ENCODE measurements at places on chromosomes 6 and 20.

DNA sequence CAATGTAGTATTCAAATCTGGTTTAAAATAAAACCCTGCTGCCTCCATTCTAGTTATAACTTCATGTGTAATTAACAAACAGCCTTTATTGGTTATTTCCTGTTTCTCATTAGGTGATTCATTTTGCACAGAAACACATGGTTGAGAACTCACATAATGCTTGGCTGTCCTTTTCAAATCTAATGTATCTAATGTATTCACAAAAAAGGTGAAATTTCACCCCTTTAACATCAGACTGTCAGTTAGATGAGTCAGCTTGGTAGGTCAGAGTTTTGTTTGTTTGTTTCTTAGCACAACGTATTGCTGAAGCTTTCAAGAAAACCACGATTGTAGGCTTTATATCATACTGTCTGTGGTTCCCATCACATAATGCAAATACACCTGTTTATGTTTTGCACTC is 78.7 kb upstream of the TMEM30A start:
- DNase-seq, result no peak

- no peak for DNase-seq
These were observed 53.9 kb downstream of the CEBPB start for GRCh38 chr20:50244352-50245149.

GRCh38 chr6:107077710-107078109 is 37.6 kb downstream of the BEND3 start:
- DNase-seq, result no peak

GRCh38 chr6:139676718-139677117 is 302.3 kb upstream of the CITED2 start:
- no peak for DNase-seq

DNA sequence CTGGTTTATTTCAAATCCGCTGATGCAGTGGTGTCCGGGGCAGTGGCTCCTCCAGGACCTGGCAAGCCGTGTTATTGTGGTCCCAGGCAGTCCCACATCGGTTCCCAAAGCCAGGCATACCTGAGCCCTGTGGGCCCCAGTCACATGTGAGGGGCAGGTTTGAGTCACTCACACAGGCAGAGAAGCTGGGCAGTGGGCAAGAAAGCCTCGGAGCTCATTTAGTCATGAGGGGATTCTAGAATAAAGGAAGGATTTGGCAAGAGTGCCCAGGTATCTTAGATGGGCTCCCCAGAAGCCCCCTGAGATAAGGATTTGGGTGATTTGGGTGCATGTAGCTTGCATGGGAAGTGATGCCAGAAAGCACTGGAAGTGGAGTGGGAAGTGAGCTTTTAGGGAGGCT is 37.3 kb downstream of the SYNDIG1 start:
- no peak for DNase-seq

DNA sequence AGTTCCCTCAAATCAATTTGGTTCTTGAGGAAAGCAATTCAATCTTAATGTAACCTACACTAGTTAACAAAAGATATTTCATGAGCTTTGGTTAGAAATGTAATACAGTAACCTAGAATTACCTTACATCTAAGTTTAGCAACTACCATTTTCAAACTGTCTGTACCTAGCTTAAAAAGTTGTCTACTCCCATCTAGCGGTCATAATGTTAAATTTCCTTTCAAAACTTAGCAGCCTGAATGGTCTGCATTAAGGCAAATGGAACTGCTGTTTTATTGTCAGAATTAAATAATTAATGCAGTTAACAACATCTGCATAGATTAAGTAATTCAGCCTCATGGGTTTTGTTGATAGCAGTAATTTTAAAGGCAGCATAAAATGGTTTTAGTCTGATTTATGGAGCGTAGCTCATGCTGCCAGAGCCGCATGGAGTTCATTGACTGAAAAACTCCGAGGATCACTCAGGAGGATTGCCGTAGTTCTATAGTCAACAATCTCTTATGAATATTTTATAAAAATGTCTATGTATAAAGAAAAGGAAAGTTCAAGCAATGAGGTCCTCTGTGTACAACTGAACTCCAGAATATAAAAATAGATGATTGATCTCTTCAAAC is 485.4 kb upstream of the MANEA start:
- no peak for DNase-seq

DNA sequence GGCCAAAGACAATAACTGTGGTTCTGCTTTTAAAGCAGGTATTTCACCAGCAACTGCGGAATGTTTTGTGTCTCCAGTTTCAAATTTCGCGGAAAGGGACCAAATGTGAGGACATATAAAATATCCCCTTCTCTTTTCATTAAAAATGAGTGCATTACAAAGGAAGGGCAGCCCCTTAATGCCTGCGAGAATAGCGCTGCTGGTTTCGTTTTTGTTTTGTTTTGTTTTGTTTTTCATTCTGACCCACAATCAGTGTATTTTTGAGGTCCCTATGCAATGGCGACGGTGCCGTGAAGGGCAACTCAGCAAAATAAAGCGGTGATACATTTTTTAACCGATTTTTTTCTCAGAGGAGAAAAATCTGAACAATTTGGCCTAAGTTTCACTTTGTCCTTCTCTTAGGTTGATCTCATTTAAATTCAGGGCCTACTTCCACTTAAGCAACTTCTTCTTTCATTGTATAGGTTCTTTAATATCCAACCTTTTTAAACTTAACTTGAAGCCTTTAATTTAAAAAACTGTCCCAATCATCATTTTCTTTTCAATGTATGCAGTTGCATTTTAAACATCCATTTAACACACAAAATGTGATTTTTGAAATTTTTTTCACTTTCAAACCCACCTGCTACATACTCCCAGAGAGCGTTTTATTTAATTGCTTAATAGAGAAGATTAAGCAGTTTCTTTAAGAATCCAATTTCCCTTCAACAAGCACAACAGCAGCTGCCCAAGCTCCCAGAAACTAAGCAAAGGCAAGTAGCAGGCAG is 2.9 kb upstream of the HIVEP2 start:
- no peak for DNase-seq

DNA sequence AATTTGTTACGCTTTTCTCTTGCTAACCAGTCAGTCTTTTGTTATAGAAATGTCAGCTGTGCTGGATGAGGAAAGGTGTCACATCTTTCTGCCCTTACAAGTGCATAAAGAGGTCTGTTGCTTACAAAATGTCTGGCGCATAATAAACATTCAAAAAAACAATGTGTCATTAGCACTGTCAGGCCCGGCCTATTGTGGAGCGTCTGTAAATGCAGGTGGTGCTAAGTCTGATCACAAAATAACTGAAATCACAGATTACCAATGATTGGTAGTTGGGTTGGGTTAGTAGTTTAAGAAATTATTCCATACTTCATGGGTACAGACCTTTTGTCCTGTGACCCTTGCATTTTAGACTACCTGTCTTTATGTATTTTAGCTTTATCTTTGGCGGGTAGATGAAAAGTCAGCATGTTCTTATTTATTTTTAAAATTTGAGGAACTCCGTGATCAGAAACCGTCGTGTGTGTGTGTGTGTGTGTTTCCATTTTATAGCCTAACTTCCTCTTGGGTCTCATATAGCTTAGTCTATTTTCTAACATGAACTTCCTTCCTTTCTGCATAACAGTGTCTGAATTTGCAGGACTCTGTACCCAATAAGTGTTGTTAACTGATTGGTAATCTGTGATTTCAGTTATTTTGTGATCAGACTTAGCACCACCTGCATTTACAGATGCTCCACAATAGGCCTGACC is 88.1 kb upstream of the IFNGR1 start:
- DNase-seq, result no peak

DNA sequence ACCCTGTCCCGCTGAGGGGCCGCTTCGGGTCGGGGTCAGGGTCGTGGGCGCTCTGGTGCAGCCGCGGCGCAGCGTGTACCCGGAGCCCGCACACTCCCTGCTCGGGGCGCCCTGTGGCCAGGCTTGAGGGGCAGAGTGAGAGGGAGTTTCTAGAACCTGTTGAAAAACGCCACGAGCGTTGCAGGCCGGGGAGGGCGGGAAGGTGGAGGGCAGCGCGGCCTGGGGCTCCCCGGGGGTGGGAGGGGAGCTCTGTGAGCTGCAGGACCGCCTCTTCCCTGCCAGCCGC is 539 bp upstream of the BHLHE23 start:
- DNase-seq, result no peak

- no peak for DNase-seq
These were observed 95.5 kb upstream of the VGLL2 start for GRCh38 chr6:117169781-117170281.

DNA sequence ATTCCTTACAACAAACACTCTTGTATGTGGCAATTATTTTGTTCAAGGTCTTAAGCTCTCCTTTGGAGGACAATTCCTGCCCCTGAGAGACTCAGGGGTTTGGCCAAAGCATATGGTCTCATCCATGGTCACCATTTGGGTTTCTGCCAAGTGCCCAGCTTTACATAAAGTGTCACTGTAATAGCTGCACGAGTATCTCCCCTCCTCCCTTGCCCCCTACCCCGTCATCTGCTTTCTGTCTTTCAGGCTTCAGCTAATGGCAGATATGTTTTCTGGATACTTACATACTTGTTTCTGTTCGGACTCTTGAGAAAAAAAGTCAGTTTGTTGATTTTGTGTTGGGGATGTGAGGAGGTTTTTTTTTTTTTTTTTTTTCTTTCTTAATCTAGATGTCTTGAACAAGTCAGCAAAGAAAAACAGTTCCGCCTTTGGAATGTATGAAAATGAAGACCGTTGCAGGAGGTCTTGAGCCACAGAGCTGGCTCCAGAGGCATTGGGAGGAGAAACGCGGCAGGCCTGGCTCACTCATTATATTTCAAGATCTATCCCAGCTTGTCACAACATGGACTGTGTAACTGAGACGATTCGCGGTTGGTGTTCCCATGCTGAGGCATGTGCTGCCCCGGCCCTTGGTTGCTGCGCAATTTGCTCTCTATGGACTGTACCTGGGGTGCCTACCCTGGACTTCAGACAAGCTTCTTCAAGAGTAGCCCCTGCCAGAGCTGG is 32.6 kb upstream of the STX16 start:
- no peak for DNase-seq

DNA sequence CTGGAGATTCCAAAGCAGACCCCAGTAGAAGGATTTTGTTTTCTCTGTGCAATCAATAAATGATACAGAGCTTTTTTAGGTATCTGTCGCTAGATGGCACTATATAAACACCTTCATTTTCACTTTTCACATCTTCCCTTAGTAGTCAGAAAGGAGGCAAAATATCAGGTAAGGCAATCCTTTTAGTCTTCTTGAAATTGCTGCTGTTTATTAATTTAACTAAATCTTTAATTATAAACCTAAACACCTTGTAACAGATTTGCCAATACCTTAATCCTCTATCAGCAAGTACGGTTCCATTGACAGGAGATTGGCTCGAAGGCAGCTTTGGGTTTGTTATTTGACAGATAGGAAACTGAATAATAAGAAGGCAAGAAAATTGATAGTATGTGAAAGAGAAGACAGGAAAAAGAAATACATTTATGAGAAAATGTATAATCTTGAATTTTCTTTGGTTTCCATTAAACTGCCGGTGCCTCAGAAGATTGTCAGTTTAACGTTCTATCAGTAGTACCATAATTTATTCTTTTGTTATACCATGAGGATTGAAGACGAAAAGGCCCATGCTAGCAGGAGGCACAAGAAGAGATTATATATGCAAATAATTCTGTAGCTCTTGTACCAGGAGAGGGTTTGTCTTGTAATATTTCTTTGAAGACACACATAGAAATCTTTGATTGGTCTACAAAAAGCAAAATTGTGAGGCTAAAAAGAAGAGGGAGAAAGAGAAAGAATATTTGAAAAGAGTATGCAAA is 23.5 kb upstream of the IBTK start:
- DNase-seq, result no peak

- no peak for DNase-seq
These were observed 42.2 kb downstream of the PRND start for GRCh38 chr20:4763723-4764510.

DNA sequence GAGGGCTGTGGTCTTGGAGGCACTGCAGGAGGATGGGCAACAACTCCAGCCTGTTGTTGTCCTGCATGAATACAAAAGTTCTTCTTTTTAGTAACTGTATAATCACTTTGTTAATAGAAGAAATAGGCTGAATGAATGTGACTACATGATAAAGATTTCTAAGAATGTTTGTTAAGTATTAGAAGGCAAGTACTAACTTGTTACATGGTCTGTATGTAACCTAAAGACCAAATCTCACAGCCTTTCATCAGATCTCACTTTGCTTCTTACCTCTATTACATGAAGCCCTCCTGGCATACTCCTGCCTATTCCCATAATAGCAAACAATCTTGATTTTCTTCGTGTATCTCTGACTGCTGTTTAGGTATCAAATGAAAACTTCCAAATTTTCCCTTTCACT is 73.4 kb downstream of the REPS1 start:
- DNase-seq, result no peak

- DNase-seq, result peak; percentile 15
These were observed 19.7 kb downstream of the FAM217A start for GRCh38 chr6:4059115-4059777.

DNA sequence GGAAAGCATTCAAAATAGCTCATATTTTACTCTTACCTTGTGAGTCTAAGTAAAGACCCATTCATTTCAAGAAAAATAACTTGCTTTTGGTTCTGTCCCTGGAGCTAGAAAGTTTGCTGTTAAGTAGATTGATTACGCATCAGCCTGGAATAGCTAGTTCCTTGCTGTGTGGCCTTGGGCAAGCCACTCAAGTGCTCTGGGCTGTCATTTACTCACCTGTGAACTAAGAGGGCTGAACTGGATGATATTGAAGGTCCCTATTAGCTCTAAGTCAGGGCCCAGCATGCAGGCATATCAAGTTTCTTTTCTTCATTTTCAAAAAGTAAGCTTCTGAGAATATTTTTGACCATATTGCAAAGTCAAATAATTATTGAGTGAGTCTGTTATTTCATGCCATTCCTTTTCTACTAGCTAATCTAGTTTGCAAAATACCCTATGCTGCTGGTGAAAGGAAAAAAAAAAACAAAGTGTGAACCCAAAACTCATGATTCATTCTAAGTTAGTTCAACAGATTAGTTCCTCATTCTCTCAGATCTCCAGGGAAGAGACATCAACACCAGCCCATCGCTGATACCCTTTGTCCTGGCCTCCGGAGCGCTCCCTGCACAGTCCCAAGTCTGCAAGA is 106.5 kb upstream of the GMDS start:
- no peak for DNase-seq

DNA sequence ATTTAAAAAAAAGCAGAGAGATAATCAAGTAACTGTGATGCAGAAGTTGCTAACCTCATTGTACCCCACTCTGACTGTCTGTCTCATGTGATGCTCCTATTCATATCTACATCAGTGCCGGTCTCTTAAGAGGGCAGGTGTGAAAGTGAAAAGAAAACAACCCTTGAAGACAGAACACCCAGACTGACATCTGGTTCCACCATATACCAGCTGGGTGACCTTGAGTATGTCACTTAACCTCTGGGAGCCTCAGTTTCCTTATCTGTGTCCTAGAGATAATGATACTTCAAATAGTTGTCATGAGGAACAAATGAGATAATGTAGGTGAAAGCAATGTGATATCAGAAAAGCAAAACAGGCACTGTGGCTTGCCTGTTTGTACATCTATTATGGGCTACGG is 426.8 kb upstream of the SOX4 start:
- no peak for DNase-seq

Data from stimulated activated CD8-positive, alpha-beta memory T cell treated with anti-CD3 and anti-CD28 coated beads, Interleukin-2, amount 100 ng/mL, for 1 hour (primary cell).